DMS 273 treated with DMSO at 0.1 percent for 48 hours (cell line): ENCODE measurements at places on chromosomes 16 and 17.
A peak's percentile ranks its signal among the peaks of the same experiment; 100 is the strongest.

DNA sequence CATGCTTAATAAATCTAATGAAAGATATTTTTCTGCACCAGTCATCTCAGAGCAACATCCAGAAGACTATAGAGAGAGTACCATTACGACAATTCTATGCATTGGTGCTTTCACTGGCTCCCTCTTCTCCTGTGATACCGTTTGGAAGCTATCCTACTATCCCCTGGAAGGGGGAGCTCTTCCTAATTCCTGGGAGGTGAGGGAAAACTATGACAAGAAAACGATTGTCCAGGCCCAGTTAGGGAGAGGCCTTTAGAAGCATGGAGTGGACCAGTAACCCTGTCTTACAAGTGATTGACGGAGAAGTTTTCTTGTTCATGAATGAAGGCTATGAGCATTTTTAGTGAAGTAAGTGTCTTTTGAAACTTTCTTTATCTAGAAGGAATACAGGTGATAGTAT is 150.2 kb downstream of the TANC2 start:
- DNase-seq: no peak

DNA sequence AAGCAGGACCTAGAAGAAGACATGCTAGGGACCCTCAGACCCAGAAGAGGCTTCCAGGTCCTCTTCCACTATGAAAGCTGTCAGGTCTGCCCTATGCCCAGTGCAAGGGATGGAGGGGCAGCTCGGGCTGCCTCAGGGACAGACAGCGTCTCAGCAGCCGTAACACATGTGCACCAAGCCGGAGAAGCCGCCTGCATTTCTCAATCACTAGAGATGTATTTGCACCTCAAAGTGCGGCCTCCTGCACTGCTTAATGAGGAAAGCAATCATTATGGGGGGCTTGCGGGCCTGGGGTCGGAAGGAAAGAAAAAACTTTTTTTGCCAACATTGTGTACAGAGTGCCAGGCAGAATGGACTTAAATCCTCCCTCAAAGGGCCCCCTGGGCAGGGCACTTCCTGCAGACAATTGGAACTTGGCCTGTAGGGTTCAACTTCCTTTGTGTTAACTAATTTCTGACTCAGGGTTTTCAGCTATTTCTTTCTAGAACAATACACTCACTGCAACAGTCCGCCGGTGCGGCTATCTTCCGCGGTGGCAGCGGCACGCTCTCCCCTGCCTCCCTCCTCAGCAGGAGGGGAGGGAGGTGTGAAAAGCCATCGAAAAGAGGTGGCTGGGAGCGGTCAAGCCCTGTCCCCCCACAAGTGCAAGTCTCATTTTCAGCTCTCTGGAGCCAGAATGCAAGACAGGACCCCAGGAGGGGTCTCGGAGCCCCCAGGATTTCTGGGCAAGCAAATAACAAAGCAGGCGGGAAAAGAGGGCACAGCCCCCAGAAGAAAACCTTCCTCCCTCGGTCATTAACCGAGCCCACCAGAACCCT is 101.2 kb downstream of the ZNF423 start:
- no peak for DNase-seq

GRCh38 chr16:83722456-83723183 is 85.2 kb upstream of the HSBP1 start:
- no peak for DNase-seq

GRCh38 chr17:2402544-2402943 is 1.7 kb upstream of the MNT start:
- no peak for DNase-seq

DNA sequence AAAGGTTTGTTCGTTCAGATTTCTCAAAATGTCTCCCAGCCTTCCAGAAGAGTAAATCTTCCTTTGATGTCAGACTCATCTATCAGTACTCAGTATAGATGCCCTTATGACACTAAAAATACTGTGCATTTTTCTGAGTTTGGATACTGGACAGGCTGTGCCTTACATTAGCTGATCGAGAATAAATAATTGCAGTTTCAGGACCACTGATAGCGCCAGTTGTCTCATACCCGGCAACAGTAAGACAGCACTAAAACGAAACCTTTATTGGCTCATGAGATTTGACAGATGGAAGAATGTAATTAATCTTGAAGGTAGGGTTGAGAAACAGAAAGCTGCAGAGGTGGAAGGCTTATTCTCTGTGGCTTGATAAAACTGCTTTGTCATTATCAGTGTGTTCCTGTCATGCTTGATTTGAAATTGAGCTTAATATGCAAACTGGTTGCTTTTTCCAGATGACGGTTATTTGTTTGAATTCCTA is 1.2 kb downstream of the ATP6V0A1 start:
- peak; percentile 66 for DNase-seq

DNA sequence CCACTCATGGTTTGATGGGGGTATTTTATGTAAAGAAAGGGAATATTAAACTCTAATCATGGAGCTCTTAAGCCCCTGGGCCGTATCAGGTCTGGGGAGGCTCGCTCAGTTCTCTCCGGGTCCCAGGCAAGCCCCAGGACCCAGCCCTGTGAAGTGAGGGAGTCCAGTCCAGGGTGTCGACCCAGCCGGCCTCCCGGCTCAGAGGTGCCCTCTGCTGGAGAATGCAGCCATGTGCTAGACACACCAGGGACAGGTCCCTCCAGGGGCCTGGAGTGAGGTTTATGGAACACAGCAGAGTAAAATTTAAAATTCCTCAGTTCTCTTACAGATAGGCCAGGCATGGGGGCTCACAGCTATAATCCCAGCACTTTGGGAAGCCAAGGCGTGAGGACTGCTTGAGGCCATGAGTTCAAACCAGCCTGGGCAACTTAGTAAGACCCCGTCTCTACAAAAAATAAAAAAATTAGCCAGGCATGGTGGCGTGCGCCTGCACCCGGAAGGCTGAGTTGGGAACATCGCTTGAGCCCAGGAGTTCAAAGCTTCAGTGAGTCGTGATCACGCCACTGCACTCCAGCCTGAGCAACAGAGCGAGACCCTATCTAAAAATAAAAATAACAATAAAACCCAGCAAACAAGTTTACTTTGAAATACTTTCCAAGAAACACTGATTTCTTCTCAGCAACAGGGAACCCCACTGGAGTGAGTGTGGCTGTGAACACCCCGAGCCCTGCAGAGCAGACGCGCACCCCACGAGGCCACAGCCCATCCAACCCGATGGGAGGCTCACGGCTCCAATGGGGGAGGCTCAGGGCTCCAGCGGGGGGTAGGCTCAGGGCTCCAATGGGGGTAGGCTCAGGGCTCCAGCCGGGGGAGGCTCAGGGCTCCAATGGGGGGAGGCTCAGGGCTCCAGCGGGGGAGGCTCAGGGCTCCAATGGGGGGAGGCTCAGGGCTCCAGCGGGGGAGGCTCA is 72.2 kb downstream of the ZNF778 start:
- DNase-seq: peak; percentile 21

DNA sequence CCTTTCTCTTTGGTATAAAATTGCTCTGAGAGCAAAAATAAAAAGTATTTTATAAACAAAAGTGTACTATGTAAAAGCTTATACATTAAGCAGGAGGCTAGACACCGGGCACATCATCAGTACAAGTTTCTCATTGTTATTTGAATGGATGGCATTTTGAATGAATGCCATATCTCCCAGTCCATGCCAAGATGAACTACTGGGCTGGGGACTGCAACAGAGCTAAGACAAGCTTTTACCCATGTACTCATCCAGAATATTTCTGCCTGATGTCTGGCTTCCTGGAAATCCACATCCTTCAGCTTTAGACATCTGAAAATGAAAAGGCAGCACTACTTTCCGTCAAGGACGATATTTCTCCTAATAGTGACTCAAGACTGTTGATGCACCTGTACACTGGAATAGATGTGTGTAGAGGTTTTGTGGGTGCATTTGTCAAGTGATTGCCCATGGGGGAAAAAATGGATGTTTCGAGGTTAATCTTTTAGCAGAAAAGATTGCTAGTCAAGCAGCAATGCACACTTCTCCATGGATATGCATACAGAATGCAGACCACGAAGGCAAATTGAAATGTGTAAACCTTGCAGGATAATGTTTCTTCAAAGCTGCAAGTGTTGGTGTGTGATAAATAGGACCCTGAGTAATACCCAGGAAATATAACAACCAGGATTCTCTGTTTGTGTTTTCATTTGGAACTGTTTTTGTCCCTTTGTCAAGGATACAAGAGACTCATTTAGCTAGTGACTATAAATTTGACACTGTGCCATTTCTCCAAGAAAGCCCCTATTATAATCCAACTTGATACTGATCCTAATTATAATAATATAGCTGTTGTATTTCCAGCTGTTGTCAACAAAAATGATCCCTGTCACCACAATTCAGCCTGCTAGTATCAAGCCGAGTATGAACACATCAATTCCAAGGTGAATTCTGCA is 173.8 kb downstream of the CDH8 start:
- no peak for DNase-seq

DNA sequence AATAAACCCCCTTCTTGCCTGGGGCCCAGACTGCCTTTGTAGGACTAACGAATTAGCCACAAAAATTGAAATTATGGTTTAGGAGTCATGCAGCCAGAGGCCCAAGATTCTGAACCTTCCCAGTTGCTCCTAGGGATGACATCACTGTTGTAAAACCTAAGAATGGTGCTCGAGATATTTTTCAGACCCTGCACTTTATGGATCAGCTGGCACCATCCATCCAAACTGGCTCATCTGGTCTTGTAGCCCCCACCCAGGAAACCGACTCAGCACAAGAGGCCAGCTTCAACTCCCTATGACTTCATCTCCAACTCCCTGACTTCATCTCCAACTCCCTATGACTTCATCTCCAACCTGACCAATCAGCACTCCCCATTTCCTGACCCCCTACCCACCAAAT is 10.9 kb upstream of the EVPL start:
- no peak for DNase-seq

- DNase-seq: no peak
These were observed 17.0 kb downstream of the FAM117A start for GRCh38 chr17:49746791-49747490.

- no peak for DNase-seq
These were observed 22.6 kb downstream of the NACA2 start for GRCh38 chr17:61568219-61569072.

GRCh38 chr17:39841134-39841683 is 22.9 kb downstream of the IKZF3 start:
- DNase-seq: no peak

- no peak for DNase-seq
These were observed 82.9 kb upstream of the RCVRN start for GRCh38 chr17:9987779-9988585.

- no peak for DNase-seq
These were observed 17.5 kb downstream of the WWOX start for GRCh38 chr16:78116946-78117345.

DNA sequence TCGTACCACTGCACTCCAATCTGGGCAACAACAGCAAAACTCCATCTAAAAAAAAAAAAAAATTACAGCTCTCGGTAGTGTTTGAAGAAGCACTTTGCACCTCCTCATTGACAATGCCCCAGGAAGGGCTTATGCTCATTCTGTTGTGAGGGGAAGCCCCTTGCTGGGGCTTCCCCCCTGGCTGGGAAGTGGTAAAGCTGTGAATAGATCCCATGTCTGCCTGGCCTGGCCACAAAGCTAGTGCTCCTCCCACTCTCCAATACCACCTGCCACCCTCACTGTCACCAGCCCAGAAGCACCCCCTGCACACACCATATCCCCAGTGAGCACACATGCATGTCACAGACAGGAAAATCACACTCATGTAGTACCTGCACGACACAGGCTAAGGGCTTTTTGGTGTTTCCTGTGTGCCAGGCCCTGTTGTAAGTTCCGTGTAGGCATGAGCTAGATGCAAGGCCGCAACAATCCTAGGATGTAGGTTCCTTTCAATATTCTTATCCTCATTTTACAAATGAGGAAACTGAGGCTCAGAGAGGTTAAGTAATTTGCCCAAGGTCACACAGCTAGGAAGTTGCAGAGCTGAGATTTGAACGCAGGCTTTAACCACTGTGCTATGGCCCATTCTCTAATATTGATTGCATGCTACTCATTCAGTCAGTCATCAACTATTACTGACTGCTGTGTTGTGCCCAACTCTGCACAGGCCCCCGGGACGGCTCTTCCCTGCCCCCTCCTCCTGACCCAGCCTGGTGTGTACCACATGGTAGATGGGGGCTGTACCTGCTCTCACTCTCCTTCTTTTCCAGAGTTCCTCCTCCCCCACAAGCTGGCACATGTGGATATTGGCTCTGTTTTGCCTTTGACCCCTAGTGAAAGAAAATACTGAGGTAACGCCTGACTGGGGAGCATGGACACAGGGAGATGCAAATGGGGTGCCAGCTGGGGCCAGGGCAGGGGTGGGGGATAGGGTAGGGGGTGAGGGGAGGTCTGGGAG is 11.9 kb upstream of the COL1A1 start:
- peak; percentile 16 for DNase-seq

DNA sequence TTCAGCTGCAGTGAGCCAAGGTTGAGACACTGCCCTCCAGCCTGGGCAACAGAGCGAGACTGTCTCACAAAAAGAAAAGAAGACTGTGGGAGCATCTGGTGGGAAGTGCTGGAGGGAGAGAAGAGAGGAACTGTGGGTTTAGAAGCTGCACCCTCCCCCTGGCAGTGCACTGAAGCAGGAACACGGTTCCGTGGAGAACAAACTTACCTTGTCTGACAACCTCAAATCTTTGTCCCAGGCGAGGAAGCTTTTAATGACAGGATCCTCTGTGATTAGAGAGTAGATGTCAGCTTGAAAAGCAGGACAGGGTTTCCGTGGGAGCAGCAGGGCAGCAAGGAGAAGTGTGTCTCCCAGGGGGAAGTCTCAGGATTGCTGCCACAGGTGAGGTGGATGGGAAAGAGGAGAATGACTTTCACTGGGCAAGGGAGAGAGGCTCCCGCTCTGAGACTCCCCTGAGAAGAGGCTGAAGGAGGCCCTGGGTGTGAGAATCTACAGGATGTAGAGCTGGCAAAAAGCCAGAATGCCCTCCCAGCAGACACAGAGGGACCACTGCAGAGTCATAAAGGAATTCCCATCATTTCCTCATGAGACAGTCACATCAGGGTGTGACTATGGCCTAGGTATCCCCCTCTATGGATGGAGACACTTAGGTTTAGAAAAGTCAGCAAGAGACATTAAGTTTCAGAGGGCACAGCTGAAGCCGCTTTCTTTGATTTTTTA is 22.9 kb downstream of the PRR11 start:
- no peak for DNase-seq

DNA sequence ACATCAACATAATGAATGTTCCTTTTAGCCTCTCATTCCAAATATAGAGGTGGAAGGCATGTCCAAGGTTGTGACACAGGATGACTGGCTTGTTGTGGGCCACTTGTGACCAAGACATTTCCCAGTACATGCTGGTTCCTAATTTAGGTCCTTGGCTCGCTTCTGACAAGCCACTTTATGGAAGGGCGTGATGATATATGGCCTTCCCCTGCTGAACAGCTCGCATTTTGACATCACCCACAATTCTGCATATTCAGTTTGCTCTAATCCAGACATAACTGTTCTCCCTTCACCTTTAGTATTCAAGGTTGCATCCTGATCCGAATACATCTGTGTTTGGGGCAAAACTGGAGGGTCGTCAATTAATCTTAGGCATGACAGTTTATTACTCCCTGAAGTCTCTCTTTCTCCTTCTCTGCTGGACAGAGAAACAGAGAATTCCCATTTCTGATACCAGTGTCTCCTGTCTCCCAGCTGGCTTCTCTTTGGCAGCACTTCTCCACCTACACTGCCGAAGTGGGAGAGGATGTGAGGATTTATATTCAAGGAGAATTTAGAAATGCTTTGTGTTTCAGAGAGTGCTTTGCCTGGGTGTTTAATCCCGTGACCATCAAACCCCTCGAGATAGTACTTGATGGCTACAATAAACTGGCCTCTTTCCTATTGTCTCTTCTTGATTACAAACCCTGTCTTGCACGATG is 815.5 kb upstream of the RBFOX1 start:
- DNase-seq: no peak

GRCh38 chr17:27631411-27631760 is 398 bp downstream of the LGALS9 start:
- no peak for DNase-seq

GRCh38 chr16:24514096-24514495 is 25.3 kb upstream of the RBBP6 start:
- DNase-seq: no peak
